ENCODE measurements at places on chromosomes 11 and 22. TPM values are rescaled to one million over a fixed set of nuclear protein-coding genes. Genes with fewer than 3 reads are reported as not detected.

ANKK1 gene
- not detected for total RNA-seq

ELMOD1 gene
- total RNA-seq = 2.6 TPM

GLYATL1 gene
- not detected for total RNA-seq

MYOD1 gene
- total RNA-seq = not detected

OR51E2 gene
- not detected for total RNA-seq

OR4C11 gene
- not detected for total RNA-seq

MYRF gene
- total RNA-seq = 4.0 TPM

FGF4 gene
- total RNA-seq = not detected

ACCS gene
- 3.1 TPM for total RNA-seq

OR51T1 gene
- total RNA-seq = not detected

APOL3 gene
- 31.8 TPM for total RNA-seq

HEPN1 gene
- total RNA-seq = 0.09 TPM

CHRDL2 gene
- total RNA-seq = not detected

APOBEC3B gene
- total RNA-seq = 0.38 TPM

CCDC88B gene
- 1.3 TPM for total RNA-seq

KCNE3 gene
- total RNA-seq = 0.28 TPM

TSPAN18 gene
- 16.3 TPM for total RNA-seq

B4GALNT4 gene
- 2.5 TPM for total RNA-seq

SLC37A2 gene
- 0.36 TPM for total RNA-seq

F2 gene
- total RNA-seq = not detected

CLDN5 gene
- 857 TPM for total RNA-seq

DGCR6 gene
- total RNA-seq = 0.90 TPM

MCAT gene
- 10.2 TPM for total RNA-seq

GPHA2 gene
- total RNA-seq = not detected

HARBI1 gene
- total RNA-seq = 4.2 TPM

MIAT gene
- total RNA-seq = 0.27 TPM

CASP4 gene
- 142 TPM for total RNA-seq

KCNQ1OT1 gene
- total RNA-seq = 0.81 TPM

LRP5 gene
- total RNA-seq = 46.7 TPM

KCTD21 gene
- total RNA-seq = 7.9 TPM

RIC3 gene
- total RNA-seq = not detected

DNAJB13 gene
- not detected for total RNA-seq

OR51B4 gene
- not detected for total RNA-seq

CAPN5 gene
- 15.7 TPM for total RNA-seq

CST6 gene
- 0.09 TPM for total RNA-seq

PGA5 gene
- not detected for total RNA-seq

BEST1 gene
- 0.28 TPM for total RNA-seq

SMCO4 gene
- total RNA-seq = 12.1 TPM

MEN1 gene
- 15.1 TPM for total RNA-seq

PANX3 gene
- not detected for total RNA-seq

POU2AF3 gene
- not detected for total RNA-seq

MS4A2 gene
- not detected for total RNA-seq

CRYBB3 gene
- not detected for total RNA-seq

UQCC3 gene
- 12.2 TPM for total RNA-seq

POTEH gene
- not detected for total RNA-seq
